Mucosa of gallbladder (tissue), 1 donor: ENCODE measurements at places on chromosomes 6 and 20. TPM values are rescaled to one million over a fixed set of nuclear protein-coding genes. Genes with fewer than 3 reads are reported as not detected.

Gene CRISP3
- 7.5 TPM for total RNA-seq

Gene CTNNBL1
- 44.0 TPM for total RNA-seq

Gene HMGA1
- 88.6 TPM for total RNA-seq

Gene SLC32A1
- not detected for total RNA-seq

Gene DNAH8
- total RNA-seq: 0.03 TPM

Gene RIPOR2
- total RNA-seq: 3.2 TPM

Gene ZC3H12D
- total RNA-seq: 1.6 TPM
